IPS DF 6.9 (cell line): ENCODE measurements at places on chromosomes 13 and 19.

GRCh38 chr13:113747291-113747833 lies 11.7 kb upstream of the TMEM255B start:
- DNase-seq, result no peak

- no peak for DNase-seq
Observed at GRCh38 chr19:50695251-50696093, 24.1 kb downstream of the SHANK1 start.

GRCh38 chr19:46639358-46640182 lies 3.6 kb upstream of the GNG8 start:
- no peak for DNase-seq

DNA sequence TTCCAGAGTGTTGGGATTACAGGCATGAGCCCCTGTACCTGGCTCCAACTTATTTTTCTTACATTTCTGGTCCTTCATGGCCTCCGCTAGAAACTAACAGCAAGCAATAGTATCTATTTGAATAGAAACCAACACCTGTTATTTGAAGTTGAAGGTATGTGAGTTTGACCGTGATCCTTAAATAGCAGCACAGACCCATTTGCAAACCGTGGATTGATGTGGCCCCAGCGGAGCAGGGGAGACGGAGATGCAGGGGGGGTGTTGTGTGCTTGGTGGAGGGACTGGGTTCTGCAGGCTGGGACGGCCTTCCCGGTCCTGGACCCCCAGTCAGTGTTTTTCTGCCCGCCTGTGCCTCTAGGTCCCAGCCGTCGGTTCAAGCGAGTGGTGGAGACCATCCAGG lies 16.9 kb downstream of the TMEM150B start:
- no peak for DNase-seq

GRCh38 chr19:8460516-8461298 lies 15.9 kb downstream of the HNRNPM start:
- no peak for DNase-seq

DNA sequence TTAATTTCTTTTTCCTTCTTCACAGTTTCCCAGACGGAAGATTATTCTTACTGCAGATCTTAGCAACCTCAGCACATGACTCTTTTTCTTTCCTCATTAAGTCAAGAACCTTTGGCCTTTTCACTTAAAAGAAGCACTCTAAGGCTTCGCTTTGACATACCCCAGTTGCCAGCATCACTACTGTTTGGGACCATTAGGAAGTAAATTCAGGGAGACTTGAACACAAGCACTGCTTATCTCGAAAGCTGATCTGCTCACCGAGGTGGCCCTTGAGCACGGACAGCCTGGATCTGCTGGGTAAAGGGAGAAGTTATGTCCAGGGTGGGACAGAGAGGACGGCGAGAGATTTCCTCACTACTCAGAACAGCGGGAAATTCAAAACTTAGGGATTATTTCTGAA lies 151.4 kb upstream of the RNF113B start:
- DNase-seq, result no peak
